ENCODE measurements at places on chromosomes 3 and 15. TPM values are rescaled to one million over a fixed set of nuclear protein-coding genes. Genes with fewer than 3 reads are reported as not detected.

The GOLGA8J gene
- polyA plus RNA-seq, result not detected

The CGNL1 gene
- polyA plus RNA-seq, result 12.6 TPM

The PP2D1 gene
- not detected for polyA plus RNA-seq

The EIF4E3 gene
- 7.3 TPM for polyA plus RNA-seq

The GNL3 gene
- 65.6 TPM for polyA plus RNA-seq

The ZNF774 gene
- polyA plus RNA-seq, result 2.3 TPM

The CADM2 gene
- polyA plus RNA-seq, result 0.65 TPM

The STRA6 gene
- 0.19 TPM for polyA plus RNA-seq

The TMEM44 gene
- 17.8 TPM for polyA plus RNA-seq

The CMTM7 gene
- polyA plus RNA-seq, result 18.9 TPM

The CYP8B1 gene
- not detected for polyA plus RNA-seq

The NEDD4 gene
- 1.4 TPM for polyA plus RNA-seq

The BCHE gene
- 3.2 TPM for polyA plus RNA-seq

The HOMER2 gene
- polyA plus RNA-seq, result 92.2 TPM

The NR2E3 gene
- polyA plus RNA-seq, result 0.59 TPM

The CDCP1 gene
- 4.1 TPM for polyA plus RNA-seq

The WDR5B gene
- 3.9 TPM for polyA plus RNA-seq

The STRIT1 gene
- polyA plus RNA-seq, result 0.73 TPM

The CFAP161 gene
- polyA plus RNA-seq, result 0.12 TPM

The DGKG gene
- polyA plus RNA-seq, result 0.65 TPM

The WDR72 gene
- 5.2 TPM for polyA plus RNA-seq

The GCSAM gene
- polyA plus RNA-seq, result 0.07 TPM

The ACKR2 gene
- polyA plus RNA-seq, result 0.09 TPM

The MAP1A gene
- 1.3 TPM for polyA plus RNA-seq

The NDN gene
- 38.9 TPM for polyA plus RNA-seq

The ZPLD1 gene
- polyA plus RNA-seq, result 0.07 TPM

The ATP13A3 gene
- 17.6 TPM for polyA plus RNA-seq

The RASGRF1 gene
- 1.8 TPM for polyA plus RNA-seq

The PAK6 gene
- polyA plus RNA-seq, result 4.3 TPM

The ATP13A4 gene
- 13.3 TPM for polyA plus RNA-seq

The CEMIP gene
- 0.07 TPM for polyA plus RNA-seq

The SERPINI1 gene
- polyA plus RNA-seq, result 19.8 TPM

The WDR76 gene
- polyA plus RNA-seq, result 1.2 TPM

The RNF13 gene
- 35.4 TPM for polyA plus RNA-seq

The RBM5 gene
- polyA plus RNA-seq, result 186 TPM

The SMCO1 gene
- polyA plus RNA-seq, result not detected

The NAALADL2 gene
- 0.87 TPM for polyA plus RNA-seq

The RARRES1 gene
- polyA plus RNA-seq, result 2.6 TPM

The LCTL gene
- not detected for polyA plus RNA-seq

The CACNA2D2 gene
- 19.5 TPM for polyA plus RNA-seq

The MASP1 gene
- polyA plus RNA-seq, result 0.30 TPM

The SPTSSB gene
- 1.2 TPM for polyA plus RNA-seq

The ARHGEF3 gene
- polyA plus RNA-seq, result 11.8 TPM

The SMAD3 gene
- polyA plus RNA-seq, result 13.5 TPM

The CACNA2D3 gene
- polyA plus RNA-seq, result 0.56 TPM
